Effector memory CD8-positive, alpha-beta T cell (primary cell): ENCODE measurements at places on chromosomes 6 and 20.

DNA sequence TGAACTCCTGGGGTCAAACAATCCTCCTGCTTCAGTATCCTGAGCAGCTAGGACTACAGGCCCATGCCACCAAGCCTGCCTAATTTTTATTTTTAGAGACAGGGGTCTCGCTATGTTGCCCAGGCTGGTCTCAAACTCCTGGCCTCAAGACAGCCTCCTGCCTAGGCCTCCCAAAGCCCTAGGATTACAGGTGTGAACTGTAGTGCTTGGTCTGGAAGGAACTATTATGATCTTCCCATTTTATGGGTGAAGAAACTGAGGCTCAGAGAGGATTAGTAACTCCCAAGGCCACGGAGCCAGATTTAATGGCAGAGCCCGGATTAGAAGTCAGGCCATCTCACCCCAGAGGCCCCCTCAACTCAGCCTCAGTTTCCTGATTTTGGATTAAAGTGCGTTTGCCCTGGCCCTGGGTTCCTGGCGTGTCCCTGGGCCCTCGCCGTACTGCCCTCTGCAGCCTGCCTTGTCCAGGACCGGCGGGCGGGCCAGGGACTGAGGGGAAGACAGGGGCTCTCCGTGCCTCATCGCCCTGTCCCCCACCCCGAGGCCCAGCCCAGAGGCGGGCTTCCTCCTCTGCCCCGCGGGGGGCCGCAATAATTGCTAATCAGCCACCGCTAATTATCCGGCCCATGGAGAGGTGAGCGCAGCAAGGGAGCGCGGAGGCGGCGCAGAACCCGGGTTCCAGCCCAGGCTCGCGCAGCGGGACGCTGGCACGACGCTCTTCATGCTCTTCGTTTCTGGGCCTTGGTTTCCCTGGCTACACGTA lies 34.9 kb downstream of the CD40 start:
- no peak overlapping the region for H3K4me3 ChIP-seq
- no peaks in the 10 kb centered on the region for H3K36me3 ChIP-seq
- peaks cover 29% of the 10 kb centered on the region for H3K27me3 ChIP-seq
- H3K27ac ChIP-seq = no peak overlapping the region
- H3K4me1 ChIP-seq = no peaks in the 10 kb centered on the region

GRCh38 chr6:156575361-156575760 lies 201.8 kb upstream of the ARID1B start:
- H3K4me1 ChIP-seq = no peaks in the 10 kb centered on the region
- no peaks in the 10 kb centered on the region for H3K36me3 ChIP-seq
- no peak for DNase-seq
- H3K27me3 ChIP-seq = peaks cover 74% of the 10 kb centered on the region

- H3K4me3 ChIP-seq = no peak overlapping the region
- DNase-seq = no peak
- H3K36me3 ChIP-seq = peaks cover 62% of the 10 kb centered on the region
- H3K27me3 ChIP-seq = no peaks in the 10 kb centered on the region
Observed at GRCh38 chr20:45950330-45950646, 15.8 kb downstream of the PCIF1 start.

GRCh38 chr20:33602826-33603590 lies 59.1 kb upstream of the C20orf144 start:
- H3K4me1 ChIP-seq = peaks cover 7% of the 10 kb centered on the region

GRCh38 chr6:24329451-24329850 lies 28.4 kb downstream of the DCDC2 start:
- no peak for DNase-seq
- no peak overlapping the region for H3K4me3 ChIP-seq
- H3K27me3 ChIP-seq = peaks cover 30% of the 10 kb centered on the region
- no peak overlapping the region for H3K27ac ChIP-seq
- no peaks in the 10 kb centered on the region for H3K4me1 ChIP-seq
- no peaks in the 10 kb centered on the region for H3K36me3 ChIP-seq

DNA sequence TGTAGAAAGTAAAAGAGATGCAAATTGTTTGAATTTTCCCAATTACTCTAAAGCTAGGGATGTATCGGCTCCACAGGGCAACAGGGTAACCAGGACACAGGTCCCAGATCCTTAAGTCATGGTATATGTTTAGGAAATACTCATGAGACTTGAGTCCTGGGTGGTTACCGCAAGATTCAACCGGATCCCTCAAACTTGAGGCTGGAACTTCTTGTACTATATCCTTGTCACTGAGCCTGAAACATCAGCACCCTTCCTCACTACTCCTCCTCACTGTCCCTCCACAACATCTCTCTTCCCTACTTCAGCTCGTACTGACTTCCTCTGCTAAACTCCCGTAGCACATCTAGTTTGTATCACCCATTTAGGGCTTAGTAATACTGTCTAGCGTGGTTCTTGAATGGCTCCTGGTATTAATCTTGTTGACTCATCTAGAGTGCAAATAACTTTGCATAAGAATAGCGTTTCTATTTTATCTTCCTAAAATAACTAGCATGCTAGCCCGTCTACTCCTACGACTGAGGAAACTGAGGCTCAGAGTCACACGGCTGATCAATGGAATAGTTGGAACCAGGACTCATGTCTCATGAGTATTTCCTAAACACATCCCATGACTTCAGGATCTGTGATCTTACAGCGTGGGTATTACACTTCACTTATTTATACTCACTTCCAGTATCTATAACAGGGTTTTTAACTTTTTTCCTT lies 72.1 kb downstream of the FILIP1 start:
- peaks cover 5% of the 10 kb centered on the region for H3K4me1 ChIP-seq
- no peaks in the 10 kb centered on the region for H3K36me3 ChIP-seq
- DNase-seq = no peak

GRCh38 chr6:112320561-112321318 lies 26.4 kb upstream of the RFPL4B start:
- H3K27me3 ChIP-seq = peaks cover 43% of the 10 kb centered on the region
- H3K36me3 ChIP-seq = no peaks in the 10 kb centered on the region
- DNase-seq = no peak
- H3K27ac ChIP-seq = no peak overlapping the region
- no peaks in the 10 kb centered on the region for H3K4me1 ChIP-seq

- H3K4me3 ChIP-seq = no peak overlapping the region
- H3K36me3 ChIP-seq = peaks cover 2% of the 10 kb centered on the region
- no peaks in the 10 kb centered on the region for H3K4me1 ChIP-seq
- H3K27ac ChIP-seq = no peak overlapping the region
Observed at GRCh38 chr6:69162811-69163210, 527.7 kb downstream of the ADGRB3 start.
